HFFc6 (cell line): ENCODE measurements at places on chromosomes 2 and 18. TPM values are rescaled to one million over a fixed set of nuclear protein-coding genes. Genes with fewer than 3 reads are reported as not detected.

GRCh38 chr2:179098080-179098689 lies 48.2 kb upstream of the CCDC141 start:
- DNase-seq = no peak
- H3K4me1 ChIP-seq = no peaks in the 10 kb centered on the region
- H3K27me3 ChIP-seq = no peaks in the 10 kb centered on the region
- H3K27ac ChIP-seq = no peak overlapping the region

- H3K4me1 ChIP-seq = peaks cover 62% of the 10 kb centered on the region
- no peak overlapping the region for H3K4me3 ChIP-seq
- no peaks in the 10 kb centered on the region; the same call in 1 of the 2 replicates for H3K27me3 ChIP-seq
- H3K36me3 ChIP-seq = no peaks in the 10 kb centered on the region
- no peak for DNase-seq
- peak overlapping the region; percentile 17; the same call in 1 of the 2 replicates for H3K27ac ChIP-seq
Measured at GRCh38 chr2:28758459-28758858, 6.8 kb downstream of the PPP1CB start.

- H3K4me3 ChIP-seq = no peak overlapping the region
- no peaks in the 10 kb centered on the region for H3K36me3 ChIP-seq
- peaks cover 16% of the 10 kb centered on the region for H3K4me1 ChIP-seq
- no peak for DNase-seq
Measured at GRCh38 chr2:240985881-240986786, 12.3 kb upstream of the SNED1 start.

The CFC1 gene
- total RNA-seq = not detected in 3 replicates

DNA sequence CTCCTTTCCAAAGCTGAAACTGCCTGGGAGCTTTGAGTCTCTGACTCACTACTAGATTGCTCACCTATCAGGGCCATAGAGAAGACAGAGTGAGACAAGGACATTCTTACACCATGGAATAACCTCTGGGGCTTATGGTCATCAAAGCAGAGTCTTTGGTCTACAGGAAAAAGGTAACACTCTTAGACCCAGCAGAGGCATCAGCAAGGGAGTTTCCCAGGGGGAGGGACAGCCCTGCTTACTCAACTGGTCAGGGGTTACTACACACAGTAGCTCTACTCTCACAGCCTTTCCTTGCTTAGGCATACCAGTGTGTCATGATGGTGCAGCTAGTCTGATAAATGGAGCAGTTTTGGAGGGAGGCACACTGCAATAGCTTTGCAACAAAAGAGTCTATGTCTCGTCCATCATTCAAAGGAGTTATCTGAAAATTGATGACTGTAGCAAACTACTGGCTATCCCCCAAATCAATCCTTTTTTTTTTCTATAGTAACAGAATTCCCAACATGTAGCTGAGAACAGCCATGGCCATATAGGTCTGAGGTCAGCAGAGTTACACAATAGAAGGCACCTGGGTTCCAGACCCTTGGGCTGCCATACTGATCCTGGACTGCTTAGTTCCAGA lies 22.4 kb upstream of the CD28 start:
- DNase-seq = peak; percentile 72
- no peaks in the 10 kb centered on the region for H3K36me3 ChIP-seq
- H3K27ac ChIP-seq = peak overlapping the region; percentile 96
- H3K27me3 ChIP-seq = no peaks in the 10 kb centered on the region
- H3K4me3 ChIP-seq = peak overlapping the region; percentile 10; the same call in 1 of the 2 replicates

- peaks cover 6% of the 10 kb centered on the region for H3K27me3 ChIP-seq
- H3K36me3 ChIP-seq = peaks cover 11% of the 10 kb centered on the region
- no peak overlapping the region for H3K4me3 ChIP-seq
- H3K27ac ChIP-seq = no peak overlapping the region
Measured at GRCh38 chr2:111627256-111627655, 256.7 kb downstream of the ANAPC1 start.

DNA sequence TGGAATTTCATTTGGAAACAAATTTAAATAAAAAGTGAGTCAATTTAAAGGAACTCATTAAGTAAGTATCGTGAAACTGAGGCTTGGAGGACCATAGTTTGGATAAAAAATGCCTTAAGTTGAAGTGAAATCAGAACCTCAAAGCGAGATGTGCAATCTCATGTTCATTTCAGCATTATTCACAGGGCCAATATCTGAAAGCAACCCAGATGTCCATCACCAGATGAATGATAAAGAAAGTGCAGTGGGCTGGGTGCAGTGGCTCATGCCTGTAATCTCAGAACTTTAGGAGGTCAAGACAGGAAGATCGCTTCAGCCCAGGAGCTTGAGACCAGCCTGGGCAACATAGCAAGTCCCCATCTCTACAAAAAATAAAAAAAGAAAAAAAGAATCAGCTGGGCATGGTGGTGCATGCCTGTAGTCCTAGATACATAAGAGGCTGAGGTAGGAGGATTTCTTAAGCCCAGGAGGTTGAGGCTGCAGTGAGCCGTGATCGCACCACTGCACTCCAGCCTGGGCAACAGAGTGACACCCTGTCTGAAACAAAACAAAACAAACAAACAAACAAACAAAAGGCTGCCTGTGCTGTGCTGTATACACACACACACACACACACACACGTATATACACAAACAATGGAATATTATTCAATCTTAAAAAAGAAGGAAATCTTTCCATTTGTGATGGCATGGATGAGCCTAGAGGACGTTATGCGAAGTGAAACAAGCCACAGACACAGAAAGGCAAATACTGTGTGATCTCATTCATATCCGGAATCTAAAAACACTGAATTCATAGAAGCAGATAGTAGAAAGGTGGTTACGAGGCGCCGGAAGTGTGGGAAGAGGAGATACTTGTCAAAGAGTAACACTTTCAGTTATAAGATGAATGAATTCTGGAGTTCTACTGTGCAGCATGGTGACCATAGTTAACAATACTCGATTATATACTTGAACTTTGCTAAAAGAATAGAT lies 14.5 kb downstream of the SH3RF3 start:
- peaks cover 15% of the 10 kb centered on the region for H3K4me1 ChIP-seq
- H3K27me3 ChIP-seq = peaks cover 36% of the 10 kb centered on the region
- no peaks in the 10 kb centered on the region for H3K36me3 ChIP-seq
- DNase-seq = no peak
- H3K27ac ChIP-seq = no peak overlapping the region

DNA sequence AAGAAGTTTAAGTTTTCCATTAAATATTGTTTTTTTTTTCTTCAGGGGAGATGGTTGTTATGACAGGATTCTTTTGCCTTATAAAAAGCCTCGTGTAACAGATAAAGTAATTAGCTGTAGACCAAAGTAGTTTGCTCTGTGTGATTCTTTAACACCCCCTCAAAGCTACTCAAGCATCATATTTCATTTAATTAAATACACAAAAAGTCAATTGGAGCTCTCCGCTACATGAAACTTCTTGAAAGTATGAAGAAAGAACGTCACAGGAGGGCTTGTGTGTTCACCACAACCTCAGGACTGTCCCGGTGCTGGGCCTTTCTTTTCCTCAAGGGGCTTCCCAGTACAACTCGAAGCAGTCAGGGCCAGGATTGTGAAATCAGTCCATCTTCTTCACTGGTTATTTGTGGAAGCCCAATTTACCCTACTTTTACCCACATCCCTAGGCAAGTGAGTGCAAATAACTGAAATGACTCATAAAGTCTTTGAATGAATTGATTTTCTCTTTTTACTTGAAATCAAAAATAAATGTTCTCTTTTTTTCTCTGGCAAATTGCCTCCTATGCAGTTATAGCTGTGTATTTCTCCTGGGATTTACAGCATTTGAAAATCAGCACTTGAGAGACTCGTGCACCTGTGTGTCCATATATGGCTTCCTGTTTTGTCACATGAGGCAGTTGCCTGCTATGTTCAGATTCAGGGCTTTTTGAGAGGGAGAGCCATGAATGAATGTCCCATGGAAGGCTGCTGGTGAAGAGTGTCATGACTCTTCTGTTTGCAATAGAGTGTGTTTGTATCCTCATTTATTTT lies 48.6 kb downstream of the LINC00305 start:
- no peak overlapping the region for H3K27ac ChIP-seq
- no peaks in the 10 kb centered on the region for H3K36me3 ChIP-seq
- H3K4me1 ChIP-seq = no peaks in the 10 kb centered on the region
- H3K4me3 ChIP-seq = no peak overlapping the region
- peaks cover 3% of the 10 kb centered on the region; the same call in 1 of the 2 replicates for H3K27me3 ChIP-seq
- DNase-seq = no peak

The PRSS56 gene
- total RNA-seq = not detected in 3 replicates

The FAP gene
- 64.1 to 101 TPM (median 64.5 TPM) in 3 replicates for total RNA-seq

DNA sequence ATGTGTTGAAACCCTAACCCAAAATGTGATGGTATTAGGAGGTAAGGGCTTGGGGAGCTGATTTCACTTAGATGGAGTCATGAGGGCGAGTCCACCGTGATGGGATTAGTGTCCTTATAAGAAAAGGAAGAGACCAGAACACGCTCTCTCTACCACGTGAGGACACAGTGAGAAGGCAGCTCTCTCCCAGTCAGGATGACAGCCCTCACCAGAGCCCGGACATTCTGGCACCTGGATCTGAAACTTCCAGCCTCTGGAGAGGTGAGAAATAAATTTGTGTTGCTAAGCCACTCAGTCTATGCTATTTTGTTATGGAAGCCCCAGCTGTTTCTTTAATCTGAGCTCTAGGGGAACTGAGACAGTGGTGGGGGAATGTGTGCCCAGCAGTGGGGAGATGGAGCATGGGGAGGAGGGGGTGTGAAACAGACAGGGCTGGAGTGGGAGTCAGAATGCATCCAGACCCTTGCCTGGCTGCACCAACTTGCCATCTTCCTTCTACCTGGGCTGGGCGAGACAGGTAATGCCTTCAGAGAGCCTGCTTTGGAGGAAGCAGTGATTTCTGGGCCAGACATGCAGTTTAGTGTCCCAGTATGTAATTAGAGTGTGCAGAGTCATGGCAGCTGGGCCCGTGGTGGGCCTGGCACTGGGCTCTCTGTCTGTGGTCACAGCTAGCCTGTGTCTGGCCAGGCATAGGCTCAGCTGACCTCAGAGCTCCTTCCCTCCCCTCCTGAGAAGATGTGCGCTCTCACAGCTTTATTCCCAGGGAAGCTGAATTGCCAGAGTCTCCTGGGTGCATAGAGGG lies 38.1 kb downstream of the RHOB start:
- no peak overlapping the region for H3K27ac ChIP-seq
- H3K4me3 ChIP-seq = no peak overlapping the region
- peaks cover 10% of the 10 kb centered on the region for H3K27me3 ChIP-seq
- no peak for DNase-seq
- no peaks in the 10 kb centered on the region for H3K36me3 ChIP-seq

The RND3 gene
- 451 to 655 TPM (median 610 TPM) in 3 replicates for total RNA-seq

GRCh38 chr18:36181441-36181840 lies 5.9 kb upstream of the MOCOS start:
- H3K4me3 ChIP-seq = no peak overlapping the region
- no peak overlapping the region for H3K27ac ChIP-seq
- H3K27me3 ChIP-seq = no peaks in the 10 kb centered on the region; the same call in 1 of the 2 replicates
- peaks cover 6% of the 10 kb centered on the region; the same call in 1 of the 2 replicates for H3K4me1 ChIP-seq
- DNase-seq = no peak

DNA sequence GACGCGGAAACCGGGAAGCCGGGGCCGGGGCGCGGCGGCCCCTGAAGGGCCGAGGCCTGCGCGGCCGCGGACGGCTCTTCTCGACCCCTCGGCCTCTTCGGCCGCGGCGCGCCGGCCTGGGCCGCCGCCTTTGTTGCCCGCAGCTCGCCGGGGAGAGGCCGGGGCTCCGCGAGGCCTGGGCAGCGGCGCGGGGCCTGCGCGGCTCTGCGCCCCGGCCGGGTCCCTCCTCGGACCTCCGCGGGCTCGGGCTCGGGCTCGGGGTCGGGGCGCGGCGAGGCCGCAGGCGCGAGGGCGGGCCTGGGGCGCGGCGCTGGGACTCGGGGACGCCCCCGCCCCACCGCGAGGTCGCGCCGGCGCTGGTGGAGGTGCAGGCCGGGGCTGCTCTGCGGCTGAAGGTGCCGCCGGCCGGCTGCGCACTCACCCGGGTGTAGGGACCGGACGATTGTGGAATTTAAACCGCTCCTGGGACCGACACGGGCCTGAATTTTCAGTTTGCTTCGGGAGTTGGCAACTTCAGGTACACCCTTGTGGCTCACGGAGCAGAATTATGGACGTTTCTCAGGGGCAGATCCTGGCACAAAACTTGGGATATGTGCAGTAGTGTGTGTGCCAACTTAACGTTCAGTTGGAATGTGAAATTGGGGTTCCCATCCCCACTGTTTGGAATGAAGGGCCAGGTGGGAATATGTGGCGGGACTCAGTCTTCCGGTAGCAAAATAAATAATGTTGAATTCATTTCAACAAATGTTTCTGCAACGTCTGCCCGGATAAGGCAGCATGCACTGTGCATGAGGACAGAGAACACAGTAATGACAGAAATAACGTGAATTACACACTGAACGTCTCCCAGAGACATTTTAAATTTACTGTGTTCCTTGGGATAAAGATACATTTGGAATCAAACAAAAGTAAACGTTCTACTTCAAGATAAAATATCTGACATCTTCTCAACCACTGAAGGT lies 787 bp downstream of the SOCS6 start:
- H3K4me1 ChIP-seq = peaks cover 57% of the 10 kb centered on the region
- DNase-seq = peak; percentile 14
- peak overlapping the region; percentile 99 for H3K4me3 ChIP-seq
- peaks cover 29% of the 10 kb centered on the region for H3K36me3 ChIP-seq
- H3K27me3 ChIP-seq = no peaks in the 10 kb centered on the region

The SIX2 gene
- not detected in 3 replicates for total RNA-seq

The CLEC4F gene
- not detected in 3 replicates for total RNA-seq

The CRYGD gene
- not detected in 3 replicates for total RNA-seq

- peak overlapping the region; percentile 67 for H3K27ac ChIP-seq
- peaks cover 49% of the 10 kb centered on the region for H3K4me1 ChIP-seq
- peak overlapping the region; percentile 62 for H3K4me3 ChIP-seq
- peaks cover 18% of the 10 kb centered on the region for H3K36me3 ChIP-seq
Measured at GRCh38 chr18:58590254-58590653, 38.6 kb downstream of the ALPK2 start.

DNA sequence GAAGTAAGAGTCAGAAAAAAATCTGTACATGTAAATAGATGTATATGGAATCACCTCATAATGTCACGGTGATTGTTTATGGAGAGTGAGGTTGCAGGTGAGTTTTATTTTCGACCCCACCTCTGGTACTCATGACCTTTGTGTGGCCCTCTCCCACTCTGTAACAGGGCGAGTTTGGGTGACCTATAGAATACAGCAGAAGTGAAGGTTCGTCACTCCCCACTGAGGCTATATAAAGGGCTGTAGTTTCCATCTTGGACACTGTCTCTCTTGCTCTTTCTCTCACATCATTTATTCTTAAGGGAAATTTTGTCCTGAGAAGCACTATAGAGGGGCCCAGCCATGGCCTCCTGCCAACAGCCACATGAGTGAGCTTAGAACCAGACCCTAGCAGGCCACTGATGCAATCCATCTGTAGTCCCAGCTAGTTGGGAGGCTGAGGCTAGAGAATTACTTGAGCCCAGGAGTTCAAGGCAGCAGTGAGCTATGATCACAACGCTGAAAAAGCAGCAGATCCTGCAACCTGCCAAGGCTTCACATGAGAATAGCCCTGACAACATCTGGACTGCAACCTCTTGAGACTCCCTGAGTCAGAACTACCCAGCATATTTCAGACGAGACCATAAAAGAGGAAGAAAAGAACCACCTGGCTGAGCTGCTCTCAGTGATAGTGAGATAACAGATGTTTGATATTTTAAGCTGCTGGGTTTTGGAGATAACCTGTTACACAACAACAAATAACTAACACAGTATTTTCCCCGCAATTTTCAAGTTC lies 74.3 kb upstream of the SLC1A4 start:
- no peak overlapping the region for H3K27ac ChIP-seq
- H3K27me3 ChIP-seq = peaks cover 21% of the 10 kb centered on the region
- no peak overlapping the region for H3K4me3 ChIP-seq
- H3K4me1 ChIP-seq = 0 out of 2 replicates have a peak, but pooled peaks cover 9% of the 10 kb centered on the region
- no peak for DNase-seq
- no peaks in the 10 kb centered on the region for H3K36me3 ChIP-seq

GRCh38 chr2:10522726-10523405 lies 74.7 kb upstream of the ODC1 start:
- no peak for DNase-seq
- H3K4me3 ChIP-seq = no peak overlapping the region
- H3K27ac ChIP-seq = no peak overlapping the region
- H3K36me3 ChIP-seq = no peaks in the 10 kb centered on the region
- no peaks in the 10 kb centered on the region for H3K4me1 ChIP-seq
